ENCODE measurements at places on chromosomes 12 and 14. TPM values are rescaled to one million over a fixed set of nuclear protein-coding genes. Genes with fewer than 3 reads are reported as not detected.

- DNase-seq, result no peak
Measured at GRCh38 chr14:51004352-51004800, 60.1 kb upstream of the PYGL start.

GRCh38 chr12:132409495-132410295, 80.3 kb upstream of the FBRSL1 start:
- DNase-seq, result no peak

- DNase-seq, result no peak
Measured at GRCh38 chr12:89015419-89015818, 336.9 kb downstream of the DUSP6 start.

Gene PPFIBP1
- 8.8 TPM for total RNA-seq

Gene IL26
- total RNA-seq, result not detected

Gene TRIP11
- total RNA-seq, result 33.5 TPM

Gene TAC3
- total RNA-seq, result 0.54 TPM

Gene LGR5
- not detected for total RNA-seq
